ENCODE measurements at places on chromosomes 1 and 21.

- no peak for DNase-seq
Observed at GRCh38 chr1:38077523-38078147, 31.0 kb upstream of the POU3F1 start.

DNA sequence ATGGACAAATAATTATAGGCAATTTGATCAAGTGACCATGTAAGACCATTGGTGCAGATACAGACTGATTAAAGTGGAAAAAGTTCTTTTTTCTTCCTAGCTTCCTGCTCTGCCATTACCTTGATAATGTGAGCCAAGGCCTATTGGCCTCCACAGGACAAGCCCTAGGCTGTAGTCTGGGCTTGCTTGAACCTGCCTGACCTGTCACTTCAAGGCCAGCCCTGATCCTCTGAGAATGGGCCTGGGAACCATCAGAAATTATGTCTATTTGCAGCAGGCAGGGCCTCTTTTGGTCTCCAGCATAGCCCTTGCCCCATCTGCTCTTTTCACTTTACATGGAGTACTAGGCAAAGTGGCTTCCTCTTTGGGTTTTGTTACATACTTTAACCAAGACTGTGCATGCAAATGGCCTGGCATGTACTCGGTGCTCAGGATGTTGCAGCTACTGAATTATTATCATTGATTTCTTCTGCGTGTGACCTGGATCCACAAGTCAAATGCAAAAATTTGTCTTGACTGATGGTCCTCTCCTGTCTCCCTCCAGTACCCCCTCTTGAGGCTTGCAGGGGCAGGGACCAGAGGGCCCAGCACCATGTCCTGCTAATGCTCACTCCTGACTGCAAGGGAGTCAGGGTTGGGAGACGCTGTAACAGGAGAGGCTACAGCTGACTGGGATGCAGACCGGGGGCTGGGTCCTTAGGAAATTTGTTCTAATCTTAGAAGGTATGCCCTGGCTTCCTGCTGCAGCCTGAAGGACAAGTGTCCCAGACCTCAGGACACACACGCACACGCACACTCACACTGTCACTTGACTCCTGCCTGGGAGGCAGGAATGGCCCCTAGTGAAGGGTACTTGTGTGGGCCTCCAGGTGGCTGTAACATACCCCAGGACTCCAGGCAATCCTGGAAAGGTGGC lies 39.4 kb downstream of the RCSD1 start:
- no peak for DNase-seq

DNA sequence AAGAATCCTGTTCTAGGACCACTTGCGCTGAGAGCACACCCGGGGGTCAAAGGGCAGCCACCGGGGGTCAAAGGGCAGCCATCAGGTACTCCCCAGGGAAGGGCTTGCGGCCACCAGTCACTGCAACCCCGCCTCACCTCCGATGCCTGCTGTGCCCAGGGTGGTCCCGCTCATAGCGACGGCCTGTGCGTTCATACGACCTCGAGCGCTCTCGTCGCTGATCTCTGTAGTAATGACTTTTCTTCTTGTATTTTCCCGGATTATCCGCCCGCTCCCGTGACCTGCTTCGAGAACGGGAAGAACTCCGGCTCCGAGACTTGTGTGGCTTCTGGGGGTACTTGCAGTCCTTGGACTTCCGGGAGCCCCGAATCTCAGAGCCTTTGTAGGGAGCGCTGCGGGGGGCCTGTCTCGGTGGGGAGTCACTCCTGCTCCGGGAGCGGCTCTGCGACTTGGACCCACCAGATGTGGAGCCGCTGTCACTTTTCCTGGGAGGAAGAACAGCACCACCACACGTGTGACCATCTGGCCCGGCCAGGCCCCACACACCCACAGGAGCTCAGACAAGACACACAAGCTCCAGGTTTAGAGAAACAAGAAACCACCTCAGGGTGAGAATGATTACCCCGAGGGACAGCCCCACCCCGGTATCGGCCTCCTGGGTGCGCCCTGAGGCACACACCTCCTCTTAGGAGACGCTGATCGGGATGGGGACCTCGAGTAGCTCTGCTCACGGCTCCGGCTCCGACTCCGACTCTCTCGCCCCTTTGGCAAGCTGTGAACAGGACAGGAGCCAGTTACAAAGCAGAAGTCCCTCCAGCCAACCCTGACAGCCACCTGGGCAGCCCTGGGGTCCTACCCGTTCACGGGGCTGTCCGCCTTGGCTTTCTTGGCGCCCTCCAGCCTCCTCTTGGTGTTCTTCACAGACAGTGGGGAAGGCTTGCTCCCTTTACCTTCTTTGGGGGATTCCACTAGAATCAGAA lies 11.7 kb downstream of the CCNL2 start:
- no peak for DNase-seq

DNA sequence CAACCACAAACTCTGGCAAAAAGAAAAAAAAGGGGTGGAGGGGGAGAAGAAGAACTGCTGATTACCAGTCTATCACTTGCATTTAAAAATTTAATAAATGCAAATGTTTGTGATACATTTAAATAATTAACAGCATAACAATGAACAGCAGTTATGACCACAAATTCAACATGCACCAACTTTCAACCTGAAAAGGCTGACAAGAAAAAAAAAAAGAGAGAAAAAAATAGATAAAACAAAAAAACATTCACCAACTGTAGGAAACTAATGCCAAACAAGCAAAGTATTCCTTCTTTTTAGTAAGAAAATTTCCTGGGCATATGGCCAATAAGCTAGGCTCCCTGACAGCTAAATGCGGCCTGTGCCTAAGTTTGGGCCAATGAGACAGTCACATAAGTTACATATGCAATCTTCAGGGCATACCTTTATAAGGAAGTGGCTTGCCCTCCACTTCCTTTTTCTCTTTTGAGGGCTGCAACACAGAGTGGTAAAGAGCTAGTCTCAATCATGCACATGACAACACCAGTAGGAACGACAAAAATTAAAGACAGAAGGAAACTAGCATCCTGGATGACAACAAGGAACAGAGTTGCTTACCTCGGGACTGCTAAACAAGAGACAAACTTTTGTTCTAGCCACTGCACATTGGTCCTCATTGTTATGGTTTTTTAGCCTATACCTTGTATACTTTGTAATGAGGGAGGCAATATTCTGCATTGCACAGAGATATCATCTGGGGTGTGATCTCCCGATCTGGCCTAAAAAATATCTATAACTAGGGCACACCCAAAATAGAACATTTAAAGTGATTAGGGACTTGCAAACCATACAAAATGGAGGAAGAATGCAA lies 24.2 kb upstream of the PHTF1 start:
- peak; percentile 30 for DNase-seq

DNA sequence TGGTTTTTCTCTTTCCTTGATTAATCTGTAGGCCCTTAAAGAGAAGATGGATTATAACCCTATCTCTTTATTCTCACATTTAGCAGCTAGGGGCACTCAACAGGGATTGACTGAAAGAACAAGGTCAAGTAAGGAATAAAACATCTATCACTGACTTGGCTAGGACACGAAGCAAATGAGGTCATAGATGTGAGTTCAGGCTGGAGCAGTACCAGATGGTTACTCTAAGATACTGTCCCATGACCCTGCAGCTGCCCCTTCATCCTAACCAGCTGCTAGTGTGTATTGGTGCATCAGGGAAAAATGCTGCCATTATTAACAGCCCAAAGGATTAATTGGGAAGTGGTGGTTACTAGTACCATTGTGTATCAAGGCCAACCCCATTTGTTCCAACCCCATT lies 221.9 kb downstream of the CTH start:
- DNase-seq: no peak

GRCh38 chr1:204384636-204385352 lies 25.1 kb upstream of the PLEKHA6 start:
- DNase-seq: no peak

DNA sequence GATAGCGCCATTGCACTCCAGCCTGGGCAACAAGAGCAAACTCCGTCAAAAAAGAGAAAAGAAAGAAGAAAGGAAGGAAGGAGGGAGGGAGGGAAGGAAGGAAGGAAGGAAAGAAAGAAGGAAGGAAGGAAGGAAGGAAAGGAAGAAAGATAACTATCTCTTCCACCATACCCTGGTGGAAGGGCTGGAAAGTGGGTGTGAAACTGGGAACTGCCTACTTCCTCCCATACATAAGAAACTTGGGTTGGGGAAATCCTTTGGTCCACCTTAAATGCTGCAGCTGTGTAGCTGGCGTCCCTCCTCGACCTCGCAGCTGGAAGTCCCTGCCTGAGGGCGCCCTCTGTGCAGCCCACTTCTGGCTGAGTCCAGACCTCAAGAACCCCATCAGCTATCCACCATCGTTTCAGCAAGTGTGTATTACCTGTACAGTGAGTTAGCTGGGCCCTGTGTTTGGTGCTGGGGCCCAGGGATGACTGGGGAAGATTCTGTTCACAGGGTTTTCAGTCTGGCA lies 4.6 kb upstream of the FAM167B start:
- DNase-seq: no peak

GRCh38 chr21:16457498-16457897 lies 727.7 kb downstream of the USP25 start:
- DNase-seq: no peak

GRCh38 chr1:61425040-61425439 lies 299.9 kb downstream of the TM2D1 start:
- DNase-seq: no peak

DNA sequence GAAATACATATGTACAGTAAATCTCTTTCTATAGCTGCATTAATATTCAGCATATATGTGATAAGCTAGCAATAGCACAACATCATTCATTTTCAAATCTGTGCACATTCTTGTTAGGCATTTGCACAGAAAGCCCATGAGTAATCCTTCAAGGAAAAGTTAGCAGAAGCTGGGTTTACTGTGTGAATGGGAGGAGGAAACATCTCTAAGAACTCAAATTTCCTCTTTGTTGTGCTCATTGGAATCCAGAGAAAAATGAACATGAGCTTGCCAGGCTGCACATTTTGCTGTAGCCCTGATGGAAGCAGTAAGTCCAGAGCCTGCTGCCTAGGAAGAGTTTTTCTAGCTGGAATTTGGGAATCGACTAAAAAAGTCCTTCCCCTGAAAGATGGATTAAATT lies 214.2 kb upstream of the FOXD3 start:
- no peak for DNase-seq

- DNase-seq: no peak
Observed at GRCh38 chr1:204102029-204102611, 29.2 kb downstream of the SOX13 start.

- DNase-seq: no peak
Observed at GRCh38 chr1:9028921-9029705, 2.9 kb upstream of the SLC2A7 start.

DNA sequence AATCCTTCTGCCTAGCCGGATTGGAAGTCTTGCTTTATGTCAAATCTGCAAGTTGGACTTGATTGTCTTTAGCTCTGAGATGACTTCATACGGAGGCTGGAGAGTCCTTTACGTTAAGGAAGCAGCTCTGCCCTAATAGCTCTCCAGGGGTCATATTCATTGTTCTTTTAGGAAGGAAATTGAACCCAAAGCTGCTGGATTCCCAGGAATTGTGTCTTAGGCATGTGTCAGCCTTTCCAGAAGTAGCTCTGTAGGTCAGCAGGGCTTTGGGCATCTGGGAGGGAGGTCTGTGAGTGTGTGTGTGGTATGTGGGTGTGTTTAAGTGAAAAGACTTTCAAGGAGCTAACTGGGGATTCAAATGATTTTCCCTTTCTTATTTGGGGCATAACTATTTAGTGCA lies 82.4 kb downstream of the ABCA4 start:
- no peak for DNase-seq

- DNase-seq: no peak
Observed at GRCh38 chr1:29247044-29247443, 10.7 kb downstream of the PTPRU start.

DNA sequence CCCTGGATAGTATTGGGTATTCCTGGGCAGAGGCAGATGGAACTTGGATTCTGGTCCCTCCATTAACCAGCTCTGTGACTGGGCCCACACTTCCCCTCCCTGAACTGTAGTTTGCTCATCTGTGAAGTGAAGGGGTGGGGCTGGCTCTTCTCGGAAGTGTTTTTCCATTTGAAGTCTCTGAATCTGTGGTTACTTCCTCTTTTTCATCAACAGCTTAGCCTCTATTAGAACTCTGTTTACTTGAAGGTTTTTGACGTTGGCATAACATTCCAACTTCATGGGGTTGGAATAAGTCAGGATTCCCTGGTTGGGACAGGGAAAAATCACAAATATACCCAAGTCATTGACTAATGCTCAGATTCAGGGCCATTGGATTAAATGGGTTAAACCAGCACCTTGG lies 3.6 kb downstream of the KIAA0040 start:
- DNase-seq: peak; percentile 60

GRCh38 chr1:153293480-153293775 lies 19.3 kb downstream of the PGLYRP3 start:
- DNase-seq: no peak

DNA sequence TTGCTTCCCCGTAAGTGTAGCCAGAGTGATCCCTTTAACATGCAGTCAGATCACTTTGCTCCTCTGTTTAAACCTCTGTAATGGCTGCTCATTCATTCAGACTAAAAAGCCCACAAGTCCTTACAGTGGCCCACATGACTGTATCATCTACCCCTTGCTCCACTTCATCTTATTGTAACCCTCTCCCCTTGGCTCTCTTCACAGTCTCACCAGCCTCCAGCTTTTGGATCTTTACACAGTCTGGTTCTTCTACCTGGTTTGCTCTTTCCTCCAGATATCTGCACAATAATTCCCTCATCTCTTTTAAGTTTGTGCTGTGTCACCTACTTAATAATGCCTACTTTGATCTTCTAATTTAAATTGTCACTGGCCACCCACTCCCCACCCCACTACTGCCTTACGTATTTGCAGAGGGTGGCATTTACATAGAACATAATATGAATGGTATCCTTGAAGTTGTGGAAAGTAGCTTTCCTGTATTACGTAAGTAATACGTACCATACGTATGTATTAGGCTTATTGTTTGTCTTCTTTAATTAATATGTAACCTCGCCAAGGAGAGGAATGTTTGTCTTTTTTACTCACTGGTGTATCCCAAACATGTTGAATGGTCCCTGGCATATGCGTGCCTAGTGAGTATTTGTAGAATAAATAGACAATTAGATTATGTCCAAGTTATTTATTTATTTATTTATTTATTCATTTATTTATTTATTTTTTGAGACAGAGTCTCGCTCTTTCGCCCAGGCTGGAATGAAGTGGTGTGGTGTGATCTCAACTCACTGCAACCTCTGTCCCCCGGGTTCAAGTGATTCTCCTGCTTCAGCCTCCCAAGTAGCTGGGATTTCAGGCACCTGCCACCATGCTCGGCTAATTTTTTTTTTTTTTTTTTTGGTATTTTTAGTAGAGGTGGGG lies 48.6 kb downstream of the TSNAX start:
- no peak for DNase-seq

DNA sequence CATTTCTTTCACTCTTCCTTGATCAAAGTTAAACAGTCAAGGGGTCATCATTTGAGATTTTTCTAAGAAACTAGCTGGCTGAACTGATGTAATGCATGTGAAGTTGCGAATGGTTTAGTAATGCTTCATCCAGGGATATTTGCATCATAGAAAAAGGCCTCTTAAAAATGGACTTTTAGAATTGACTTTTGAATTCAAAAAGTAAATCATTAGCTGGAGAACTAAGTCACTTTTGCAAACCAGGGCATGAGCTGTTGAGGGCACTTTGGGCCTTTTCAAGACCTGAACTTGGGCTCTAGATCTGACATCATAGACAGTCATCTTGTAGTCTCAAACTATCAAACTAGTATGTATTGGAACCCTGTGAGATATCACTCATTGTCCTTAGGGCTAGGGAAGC lies 85.0 kb downstream of the GRIK1 start:
- no peak for DNase-seq

All from stimulated activated CD4-positive, alpha-beta T cell treated with anti-CD3 and anti-CD28 coated beads, Interleukin-1b, Interleukin-23, amount 100 ng/mL, for 48 hours (primary cell).